ENCODE measurements at places on chromosomes 7 and 10. TPM values are rescaled to one million over a fixed set of nuclear protein-coding genes. Genes with fewer than 3 reads are reported as not detected.
A peak's percentile ranks its signal among the peaks of the same experiment; 100 is the strongest.

PIP gene
- not detected for total RNA-seq

HOXA10 gene
- total RNA-seq = 0.70 TPM

LRMDA gene
- total RNA-seq = 12.2 TPM

TMEM130 gene
- not detected for total RNA-seq

CHAT gene
- not detected for total RNA-seq

DNA sequence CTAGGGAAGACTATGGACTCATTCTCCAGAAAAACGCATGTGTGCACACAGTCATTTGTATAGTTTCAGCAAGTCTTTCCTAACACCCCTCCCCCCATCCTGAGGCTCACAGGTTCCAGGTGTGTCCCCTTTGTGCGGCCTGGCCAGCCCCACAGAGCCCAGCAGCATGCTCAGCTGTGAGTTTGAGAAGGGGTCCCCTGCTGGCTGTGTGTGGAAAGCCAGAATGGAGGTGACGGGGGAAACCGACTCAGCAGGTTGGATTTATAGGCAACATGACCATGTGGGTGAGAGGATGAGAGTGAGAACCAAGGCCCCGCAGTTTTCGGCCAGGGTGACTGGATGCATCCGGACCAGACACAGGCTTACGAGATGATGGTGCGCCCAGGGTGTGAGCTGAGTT, 9.9 kb downstream of the PTPRE start:
- DNase-seq = no peak

GRCh38 chr7:47217570-47218360, 364.1 kb downstream of the TNS3 start:
- DNase-seq = no peak

GRCh38 chr7:34224281-34224680, 318.9 kb downstream of the BMPER start:
- no peak for DNase-seq

DNA sequence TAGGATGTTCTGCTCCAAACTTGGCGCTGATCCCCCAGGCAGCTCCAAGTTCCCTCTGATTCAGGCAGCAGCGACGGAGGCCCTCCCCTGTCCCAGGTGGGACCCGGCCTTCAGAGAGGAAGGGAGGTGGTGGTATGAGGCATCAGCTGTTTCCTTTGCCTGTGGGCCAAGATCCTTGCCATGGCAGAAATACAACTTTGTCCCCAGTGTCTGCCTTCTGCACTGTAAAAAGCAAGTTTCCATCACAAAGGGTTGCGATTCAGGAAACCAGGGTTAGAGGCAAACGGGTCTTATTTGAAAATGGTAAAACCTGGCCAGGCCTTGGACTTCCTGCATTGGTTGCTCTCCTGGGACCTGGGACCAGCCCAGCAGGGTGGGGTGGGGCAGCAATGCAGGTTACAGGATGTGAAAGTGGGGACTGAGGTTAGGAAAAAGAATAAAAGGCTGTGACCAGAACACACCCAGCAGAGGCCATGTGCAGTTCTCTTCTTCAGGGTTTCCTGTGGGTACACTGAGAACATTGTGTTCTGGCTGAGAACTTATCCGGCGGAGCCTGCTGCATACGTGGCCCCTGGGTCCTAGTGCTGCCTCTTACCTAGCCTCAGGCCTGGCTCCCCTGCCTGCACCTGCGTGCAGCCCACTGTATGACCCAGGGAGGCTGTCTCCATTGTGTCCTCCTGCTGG, 25.1 kb upstream of the DDIT4 start:
- no peak for DNase-seq

- no peak for DNase-seq
Measured at GRCh38 chr7:148296994-148297644, 293.4 kb upstream of the C7orf33 start.

GRCh38 chr7:50781381-50782293, 1.1 kb downstream of the GRB10 start:
- DNase-seq = no peak

- no peak for DNase-seq
Measured at GRCh38 chr10:88528806-88529570, 54.1 kb downstream of the RNLS start.

DNA sequence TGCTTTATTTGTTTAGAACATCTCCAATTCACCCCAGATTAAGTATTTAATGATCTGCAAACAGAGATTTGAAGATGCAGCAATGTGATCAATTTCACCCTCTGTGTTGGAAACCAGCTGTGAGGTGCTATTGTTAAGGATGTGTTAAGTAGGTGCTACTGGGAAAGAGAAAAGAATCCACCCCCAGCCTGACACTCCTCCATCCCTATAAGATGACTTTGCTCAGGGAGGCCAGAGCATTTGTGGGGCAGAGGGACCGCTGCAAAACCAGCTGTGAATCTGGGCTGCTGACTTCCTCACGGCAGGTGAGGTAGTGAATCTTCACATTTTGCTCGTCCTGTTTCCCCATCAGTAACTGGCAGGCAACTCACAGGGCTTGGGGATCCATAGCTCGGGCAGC, 297.5 kb downstream of the GFRA1 start:
- no peak for DNase-seq

DNA sequence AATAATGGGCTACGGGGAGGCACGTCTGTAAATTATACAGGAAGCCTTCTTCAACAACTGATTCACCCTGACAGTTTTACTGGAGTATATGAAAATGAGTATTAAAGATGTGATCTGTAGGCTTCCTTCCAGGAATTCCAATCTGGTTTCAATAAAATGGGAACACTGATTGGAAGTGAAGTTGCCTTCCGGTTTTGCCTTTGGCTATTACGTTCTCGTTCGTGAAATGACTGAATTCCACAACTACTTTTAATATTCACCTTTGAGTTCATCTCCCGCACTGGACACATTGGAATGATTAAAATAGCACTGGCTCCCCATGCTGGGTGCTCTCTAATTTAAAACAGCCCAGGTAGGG, 350.1 kb upstream of the MKI67 start:
- DNase-seq = no peak

DNA sequence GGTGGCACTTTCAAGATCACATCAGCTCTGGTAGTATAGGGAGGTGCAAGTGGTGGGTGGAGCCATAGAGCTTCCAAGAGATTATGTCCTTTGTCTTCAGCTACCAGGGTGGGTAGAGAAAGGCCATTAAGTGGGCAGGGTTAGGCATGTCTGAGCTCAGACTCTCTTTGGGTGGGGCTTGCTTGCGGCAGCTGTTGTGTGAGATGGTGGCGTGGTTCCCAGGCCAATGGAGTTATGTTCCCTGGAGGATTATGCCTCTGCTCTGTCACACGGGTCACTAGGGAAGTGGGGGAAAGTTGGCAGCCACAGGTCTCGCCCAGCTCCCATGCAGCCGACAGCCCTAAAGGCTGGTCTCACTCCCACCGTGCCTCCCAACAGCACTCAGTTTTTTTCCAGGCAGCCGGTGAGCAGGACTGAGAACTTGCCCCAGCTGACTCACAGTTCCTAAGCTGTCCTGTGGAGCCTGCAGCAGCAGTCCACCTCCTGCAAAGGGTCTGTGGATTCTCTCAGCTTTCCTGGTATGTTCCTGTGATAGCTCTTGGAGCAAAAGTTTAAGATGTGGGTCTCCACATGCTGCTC, 459.0 kb downstream of the SH2D4B start:
- DNase-seq = no peak

- no peak for DNase-seq
Measured at GRCh38 chr7:116087984-116088383, 57.4 kb upstream of the TFEC start.

DNA sequence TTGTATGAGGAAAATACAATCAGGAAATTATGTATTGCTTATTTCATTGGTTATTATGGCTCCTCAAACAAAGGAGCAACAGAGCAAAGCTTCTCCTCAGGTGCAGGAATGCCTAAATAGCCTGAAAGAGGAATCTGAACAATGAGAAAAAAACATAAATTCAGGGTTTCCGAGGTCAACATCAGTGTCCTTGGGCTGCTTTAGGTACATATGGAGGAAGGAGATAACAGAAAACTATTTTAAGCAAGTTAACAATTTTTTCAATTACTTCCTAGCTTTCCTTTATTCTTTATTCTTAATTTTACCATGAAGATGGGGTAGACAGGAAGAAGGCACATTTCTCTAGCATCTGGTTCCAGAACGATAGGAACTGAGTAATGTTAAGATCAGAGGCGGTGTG, 14.0 kb downstream of the SLC16A9 start:
- no peak for DNase-seq

- no peak for DNase-seq
Measured at GRCh38 chr7:12630513-12630819, 57.0 kb upstream of the ARL4A start.

DNA sequence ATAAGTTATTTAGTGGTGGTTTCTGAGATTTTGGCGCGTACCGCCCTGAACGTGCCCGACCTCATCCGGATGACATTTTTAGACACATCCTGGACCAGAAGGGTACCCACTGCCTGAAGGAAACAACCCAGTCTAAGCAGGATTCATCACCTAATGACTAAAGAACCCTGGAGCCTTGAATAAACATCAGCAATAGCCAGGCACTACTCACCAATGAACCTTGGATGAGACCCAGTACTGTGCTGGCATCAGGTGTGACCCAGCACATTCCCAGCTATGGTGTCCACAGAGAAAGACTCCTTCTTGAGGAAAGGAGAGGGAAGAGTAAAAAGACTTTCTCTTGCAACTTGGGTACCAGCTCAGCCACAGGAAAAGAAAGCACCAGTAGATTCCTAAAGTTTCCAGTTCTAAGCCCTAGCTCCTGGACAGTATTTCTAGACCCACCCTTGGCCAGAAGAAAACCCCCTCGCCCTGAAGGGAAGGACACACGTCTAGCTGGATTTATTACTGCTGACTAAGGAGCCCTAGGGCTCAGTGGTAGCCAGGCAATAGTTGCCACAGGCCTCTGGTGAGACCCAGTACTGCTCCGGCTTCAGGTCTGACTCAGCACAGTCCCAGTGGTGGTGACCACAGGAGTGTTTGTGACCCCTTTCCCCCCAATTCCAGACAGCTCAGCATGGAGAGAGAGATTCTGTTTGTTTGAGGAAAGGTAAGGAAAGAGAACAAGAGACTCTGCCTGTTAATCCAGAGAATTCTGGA, 32.5 kb downstream of the ZNF277 start:
- DNase-seq = no peak

- DNase-seq = no peak
Measured at GRCh38 chr7:76191783-76192240, 9.9 kb upstream of the SRRM3 start.

DNA sequence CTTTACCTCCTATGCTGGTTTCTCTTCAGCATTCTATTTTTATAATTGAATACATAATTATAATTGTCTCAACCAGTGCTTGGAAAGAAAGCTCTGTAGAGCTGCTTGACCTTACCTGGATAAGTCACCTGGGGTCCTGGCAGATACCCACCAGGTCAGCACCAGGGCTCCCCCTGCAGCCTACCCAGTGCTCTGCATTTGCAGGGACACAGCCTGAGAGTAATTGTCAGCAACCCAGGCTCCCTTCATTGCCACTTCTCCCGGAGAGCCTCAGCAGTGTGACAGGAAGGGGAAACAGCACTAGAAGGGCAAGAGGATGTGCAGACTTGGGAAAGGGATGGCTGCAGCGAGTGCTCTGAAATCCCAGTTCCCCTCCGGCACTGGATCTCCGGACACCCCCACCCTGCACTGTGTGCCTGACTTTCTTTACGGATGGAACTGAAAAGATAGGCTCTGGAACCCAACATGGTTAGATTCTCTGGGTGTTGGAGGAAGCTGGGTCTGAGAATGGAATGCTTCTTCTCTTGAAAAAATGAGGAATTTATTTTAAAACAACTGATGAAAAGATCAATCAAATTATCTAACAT, 11.4 kb upstream of the PAX4 start:
- DNase-seq = peak; percentile 61

DNA sequence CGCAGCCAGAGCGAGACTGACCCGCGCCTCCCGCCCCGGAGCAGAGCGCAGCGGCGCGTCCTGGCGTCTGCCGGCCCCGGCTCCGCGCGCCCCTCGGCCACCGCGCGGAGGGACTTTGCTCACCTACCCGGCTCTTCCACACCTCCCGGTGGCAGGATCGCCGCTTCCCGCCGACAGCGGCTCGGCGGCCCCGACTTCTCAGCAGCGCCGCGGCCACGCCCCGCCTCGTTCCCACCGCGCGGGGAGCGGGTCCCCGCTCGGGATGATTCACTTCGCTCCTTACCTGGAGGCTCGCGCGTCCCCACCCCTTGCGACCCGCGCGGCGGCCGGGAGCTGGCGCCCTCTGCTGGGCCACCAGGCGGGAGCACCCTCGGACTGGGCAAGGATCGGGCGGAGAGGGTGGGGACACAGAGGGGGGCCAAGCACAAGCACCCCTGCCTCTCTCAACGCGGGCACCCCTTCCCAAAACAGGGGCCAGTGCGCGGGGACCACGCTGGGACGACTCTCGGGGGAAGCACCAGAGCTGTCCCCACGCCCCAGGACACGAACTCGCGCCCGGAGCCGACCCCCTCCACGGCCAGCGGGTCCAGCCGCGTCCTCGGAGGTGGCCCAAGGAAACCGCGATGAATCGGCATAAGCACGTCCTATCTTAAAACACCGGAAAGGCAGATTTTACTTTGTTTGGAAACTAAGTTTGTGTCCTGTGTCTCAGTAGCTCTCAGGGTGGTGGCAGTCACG, 101.0 kb upstream of the SVIL start:
- peak; percentile 83 for DNase-seq

- no peak for DNase-seq
Measured at GRCh38 chr10:75033399-75034130, 77.9 kb upstream of the SAMD8 start.
